Sigmoid colon (tissue), 7 donors: ENCODE measurements at places on chromosomes 6 and 20. TPM values are rescaled to one million over a fixed set of nuclear protein-coding genes. Genes with fewer than 3 reads are reported as not detected.

GRCh38 chr6:5401845-5402738 lies 140.8 kb downstream of the FARS2 start:
- no peak for DNase-seq

GRCh38 chr6:148240861-148241477 lies 101.7 kb upstream of the SASH1 start:
- DNase-seq, result no peak

DNA sequence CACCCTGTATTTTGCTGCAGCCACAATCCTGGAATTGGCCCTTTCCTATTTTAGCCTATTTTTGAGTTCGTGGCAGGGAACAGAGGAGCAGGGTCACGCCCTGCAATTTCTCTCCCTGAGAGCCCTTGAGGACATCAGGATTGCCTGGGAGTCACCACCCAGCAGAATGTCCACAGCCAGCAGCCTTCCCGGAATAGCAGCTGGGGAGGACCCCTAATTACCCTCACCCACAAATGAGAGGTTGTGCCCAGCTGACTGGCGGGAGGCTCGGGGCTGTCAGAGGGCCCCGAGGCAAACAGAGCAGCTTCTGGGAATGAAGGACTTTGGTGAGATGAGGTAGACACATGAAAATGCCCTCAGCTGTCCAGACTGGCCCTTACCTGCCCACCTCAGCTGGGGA lies 165.1 kb downstream of the PREX1 start:
- DNase-seq, result no peak

- no peak for DNase-seq
These were observed 90.6 kb downstream of the PAX1 start for GRCh38 chr20:21796059-21796458.

DNA sequence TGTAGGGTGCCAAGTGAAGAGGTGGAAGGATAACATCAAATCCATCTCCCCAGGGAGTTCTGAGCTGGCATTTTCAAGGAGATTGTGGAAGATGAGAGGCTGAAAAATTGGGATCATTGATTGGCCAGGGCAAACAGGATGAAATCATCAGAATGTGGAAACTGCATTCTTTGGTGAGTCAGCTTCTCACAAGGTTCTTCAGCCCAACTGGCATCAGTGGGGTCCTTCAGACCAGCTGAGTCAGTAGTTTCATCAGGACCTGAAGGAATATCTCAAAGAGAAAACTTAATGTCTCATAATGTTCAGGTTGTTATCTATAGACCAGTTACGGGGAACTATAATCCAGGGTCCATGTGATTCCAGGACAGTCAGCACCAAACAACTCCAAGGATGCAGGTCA lies 195.8 kb downstream of the HAO1 start:
- no peak for DNase-seq

DNA sequence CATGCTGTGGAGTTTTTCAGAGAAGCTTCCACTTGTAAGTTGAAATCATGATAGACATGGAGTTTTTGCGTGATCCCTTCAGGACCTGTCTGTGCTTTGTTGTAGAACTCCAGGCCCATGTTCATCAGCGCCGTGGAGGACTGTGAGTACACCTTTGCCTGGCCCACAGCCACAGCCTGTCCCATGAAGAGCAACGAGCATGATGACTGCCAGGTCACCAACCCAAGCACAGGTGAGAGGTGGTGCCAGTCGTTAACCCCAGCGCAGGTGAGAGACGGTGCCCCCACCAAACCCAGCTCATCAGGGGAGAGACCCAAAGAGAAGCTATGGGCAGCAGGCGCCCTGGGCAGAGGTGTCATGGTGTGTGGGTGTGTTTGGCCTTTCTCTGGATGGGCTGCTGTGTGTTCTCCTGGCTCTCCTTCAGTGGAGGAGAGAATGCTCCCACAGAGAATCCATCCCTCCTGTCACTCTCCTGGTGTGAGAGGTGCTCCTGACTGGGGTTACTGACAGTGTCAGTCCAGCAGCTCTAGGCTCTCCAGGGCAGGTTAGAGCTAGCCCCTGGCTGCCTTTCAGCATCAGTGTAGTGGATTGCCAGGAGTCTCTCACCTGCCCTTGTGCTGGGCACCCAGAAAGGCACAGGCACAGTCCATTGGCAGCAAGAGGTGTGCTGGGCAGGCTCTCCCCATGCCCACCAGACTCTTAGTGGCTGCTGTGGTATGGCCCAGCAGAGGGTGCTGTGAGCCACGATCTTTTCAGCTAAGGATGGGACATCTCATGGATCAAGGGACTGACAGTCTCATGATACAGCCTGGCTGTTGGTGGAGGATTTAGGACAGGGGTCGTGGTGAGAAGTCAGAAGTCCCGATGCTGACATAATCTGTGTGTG lies 49.6 kb upstream of the SLC22A1 start:
- DNase-seq, result no peak

DNA sequence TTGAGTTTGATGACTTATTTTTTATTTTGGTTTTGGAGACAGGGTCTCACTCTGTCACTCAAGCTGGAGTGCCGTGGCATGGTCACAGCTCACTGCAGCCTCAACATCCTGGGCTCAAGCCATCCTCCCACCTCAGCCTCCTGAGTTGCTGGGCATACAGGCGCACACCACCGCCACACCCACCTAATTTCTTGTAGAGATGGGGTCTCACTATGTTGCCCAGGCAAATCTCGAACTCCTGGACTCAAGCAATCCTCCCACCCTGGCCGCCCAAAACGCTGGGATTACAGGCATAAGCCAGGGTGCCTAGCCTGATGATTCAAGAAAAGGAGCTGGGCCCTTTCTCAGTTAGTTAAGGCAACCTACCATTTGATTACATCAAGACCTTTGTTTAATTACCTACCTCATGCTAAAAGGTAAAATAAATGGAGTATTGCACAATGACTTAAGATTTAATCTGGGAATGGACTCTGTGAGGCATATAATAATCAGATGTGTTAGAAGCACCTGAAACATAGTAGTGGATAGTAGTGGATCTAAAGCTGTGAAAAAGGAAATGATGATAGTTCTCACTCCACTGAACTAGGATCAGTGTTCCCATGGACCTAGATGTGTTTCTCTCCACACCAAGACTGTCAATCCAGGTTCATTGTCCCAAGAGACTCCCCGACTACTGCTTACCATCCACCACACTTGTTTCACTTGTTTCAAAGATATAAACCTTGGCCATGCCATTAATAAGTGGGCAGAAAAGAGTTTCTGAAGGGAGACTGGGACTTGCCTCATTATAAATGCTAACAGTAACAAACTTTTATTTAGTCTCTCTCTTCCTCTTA lies 2.1 kb downstream of the TNFRSF21 start:
- DNase-seq, result no peak

- no peak for DNase-seq
These were observed 19.4 kb upstream of the ITCH start for GRCh38 chr20:34343458-34344211.

- DNase-seq, result no peak
These were observed 142.9 kb downstream of the ADGRB3 start for GRCh38 chr6:68777956-68778355.

DNA sequence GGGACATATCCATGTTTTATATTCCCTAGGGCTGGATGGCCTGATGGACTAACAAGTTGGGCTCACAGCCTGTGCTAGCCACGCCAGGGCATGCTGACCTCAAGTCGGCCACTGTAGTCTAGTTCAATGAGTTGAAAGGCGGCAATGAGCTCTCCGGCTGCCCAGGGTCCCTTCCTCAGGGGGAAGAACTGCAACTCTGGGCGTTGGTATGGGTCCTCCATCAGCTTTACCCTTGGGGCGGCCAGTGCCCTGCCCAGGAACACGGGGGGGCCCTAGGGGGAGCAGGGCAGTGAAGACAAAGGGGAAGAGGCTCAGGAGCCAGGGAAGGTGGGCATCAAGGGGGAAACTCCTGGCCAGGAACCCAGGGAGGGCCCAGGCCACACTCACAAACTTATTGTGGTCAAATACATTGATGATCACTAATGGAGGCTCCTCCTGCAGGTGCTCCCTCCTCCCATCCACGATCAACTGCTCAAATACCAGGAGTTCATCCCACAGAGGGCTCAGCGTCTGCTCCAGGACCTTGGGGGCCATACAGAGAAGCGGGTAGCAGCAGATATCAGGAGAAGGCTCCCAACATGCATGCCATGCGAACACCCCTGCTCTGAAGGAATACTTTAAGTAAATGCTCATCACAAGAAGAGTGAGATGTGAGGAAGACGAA lies 32.8 kb upstream of the SPAG4 start:
- DNase-seq, result no peak

GRCh38 chr20:58967652-58968429 lies 13.2 kb upstream of the NELFCD start:
- DNase-seq, result no peak

ID4 gene
- total RNA-seq, result 8.1 TPM

GRCh38 chr6:158868890-158869825 lies 50.0 kb upstream of the EZR start:
- DNase-seq, result no peak
